ENCODE measurements at places on chromosomes 3 and 15.

DNA sequence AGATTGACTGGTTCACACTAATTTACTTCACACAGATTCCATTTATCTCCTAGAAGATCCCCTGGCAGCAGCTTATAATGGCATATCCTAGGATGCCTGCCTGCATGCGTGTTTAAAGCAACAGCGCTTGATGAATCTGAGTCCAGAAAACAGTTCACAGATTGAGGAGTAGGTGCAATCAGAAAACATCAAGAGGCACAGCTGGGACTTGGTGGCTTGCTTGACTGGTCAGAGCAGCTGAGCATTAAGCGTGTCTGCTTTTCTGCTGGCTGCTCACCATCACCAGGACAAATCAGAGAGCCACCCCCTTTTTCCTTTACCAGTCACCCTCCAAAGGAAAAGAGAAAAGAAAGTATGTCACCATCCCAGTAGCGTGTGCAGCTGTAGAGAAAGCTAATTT lies 223.6 kb downstream of the WDR72 start:
- no peak for DNase-seq

DNA sequence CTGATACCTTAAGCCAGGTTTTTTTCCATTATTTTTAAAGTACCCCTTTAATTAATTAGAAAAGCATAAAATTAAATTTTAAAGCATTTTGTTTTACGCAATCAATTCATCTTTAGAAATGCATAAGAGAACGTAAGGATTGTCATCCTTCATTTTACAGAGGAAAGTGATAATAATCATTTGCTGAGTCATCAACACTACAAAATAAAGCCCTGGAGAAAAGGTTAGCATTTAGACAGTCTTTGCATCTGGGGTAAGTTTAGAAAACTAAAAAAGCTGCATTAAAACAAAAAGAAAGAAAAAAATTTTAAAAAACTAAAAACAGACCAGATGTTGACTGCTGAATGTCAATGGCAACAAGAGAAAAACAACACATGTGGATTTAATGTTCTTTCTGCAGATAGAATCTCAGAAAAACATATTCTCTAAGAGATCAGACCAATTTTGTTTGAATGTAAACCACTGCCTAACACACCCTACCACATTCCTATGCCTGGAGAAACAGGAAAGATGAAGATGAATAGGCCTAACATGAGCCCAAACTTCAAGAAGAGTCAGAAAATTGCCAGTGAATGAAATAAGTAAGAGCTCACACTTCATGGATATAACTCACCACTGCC lies 59.9 kb downstream of the SUCNR1 start:
- no peak for DNase-seq

- DNase-seq = no peak
Measured at GRCh38 chr3:43468133-43468532, 153.7 kb downstream of the ANO10 start.

- no peak for DNase-seq
Measured at GRCh38 chr3:13066834-13067233, 6.4 kb downstream of the IQSEC1 start.

DNA sequence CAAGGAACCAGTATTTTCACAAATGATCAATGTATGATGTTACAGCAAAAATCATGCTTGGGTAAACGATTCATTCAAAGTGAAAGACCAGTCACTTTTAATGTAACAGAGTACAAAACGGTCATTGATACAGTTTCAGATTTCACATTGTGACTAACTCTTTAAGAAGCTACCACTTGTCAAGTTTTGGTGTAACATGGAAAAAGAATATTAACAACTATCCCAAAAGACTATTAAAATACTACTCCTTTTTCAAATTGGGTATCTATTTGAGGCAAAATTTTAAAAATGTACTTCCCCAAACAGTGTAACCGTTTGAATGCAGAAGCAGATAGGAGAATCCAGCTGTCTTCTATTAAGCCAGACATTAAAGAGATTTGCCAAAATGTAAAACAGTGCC lies 31.7 kb downstream of the AKAP13 start:
- DNase-seq = no peak

DNA sequence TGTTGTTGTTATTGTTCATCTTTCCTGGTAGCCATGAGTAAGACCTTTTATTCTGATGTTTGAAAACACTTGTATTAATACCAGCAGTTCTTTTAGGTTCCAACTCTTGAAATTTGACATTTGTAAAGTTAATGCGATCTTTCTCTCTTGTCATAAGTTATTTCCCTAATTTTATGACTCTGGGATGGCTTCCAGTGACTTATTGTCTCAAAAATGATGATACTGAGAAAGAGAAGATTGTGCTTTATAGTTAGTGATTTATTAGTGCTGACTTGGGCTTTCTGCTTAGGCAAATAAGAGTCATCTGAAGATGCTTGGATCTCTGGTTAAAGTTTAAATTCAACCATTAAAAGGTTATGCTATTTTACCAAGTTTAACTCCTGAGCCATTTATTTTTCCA lies 715.2 kb downstream of the GRM7 start:
- no peak for DNase-seq

- DNase-seq = peak; percentile 48
Measured at GRCh38 chr3:54760201-54760600, 167.7 kb downstream of the LRTM1 start.
